ENCODE measurements at places on chromosomes 6 and 20.

- DNase-seq = no peak
Measured at GRCh38 chr6:15439410-15440025, 193.6 kb downstream of the JARID2 start.

DNA sequence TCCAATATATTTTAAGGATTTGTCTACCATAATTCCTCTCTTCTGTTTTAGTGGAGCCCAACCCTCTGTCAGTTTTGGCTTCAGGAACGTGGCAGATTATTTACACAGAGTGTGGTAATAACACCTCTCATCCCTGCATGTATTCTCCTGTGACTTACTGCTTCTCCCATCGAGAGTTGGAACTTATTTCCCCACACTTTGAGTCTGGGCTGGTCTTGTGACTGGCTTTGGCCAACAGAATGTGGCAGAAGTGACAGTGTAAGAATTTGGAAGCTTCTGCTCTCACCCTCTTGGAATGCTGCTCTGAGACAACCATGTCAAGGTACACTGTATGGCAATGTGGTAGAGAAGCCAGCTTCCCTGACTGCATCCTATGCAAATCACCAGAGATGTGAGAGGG lies 407.7 kb downstream of the EPM2A start:
- no peak for DNase-seq

DNA sequence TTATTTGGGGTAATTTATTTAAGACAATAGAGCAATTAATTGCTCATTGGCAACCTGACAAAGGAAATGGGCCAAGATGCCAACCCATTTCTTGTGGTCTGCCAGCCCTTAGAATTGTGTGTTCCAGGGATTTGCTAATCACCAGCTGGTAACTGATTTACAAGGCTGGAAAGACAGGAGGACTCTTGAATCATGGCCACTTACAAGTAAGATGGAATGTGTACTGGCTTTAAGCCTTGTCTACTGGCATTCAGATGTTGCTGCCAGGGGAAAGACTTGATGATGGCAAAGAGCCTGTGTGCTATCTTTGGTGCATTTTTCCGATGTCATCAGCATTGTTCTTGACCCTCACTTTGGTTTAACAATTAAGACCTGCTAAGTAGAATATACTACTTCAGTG lies 91.0 kb downstream of the BCKDHB start:
- no peak for DNase-seq

DNA sequence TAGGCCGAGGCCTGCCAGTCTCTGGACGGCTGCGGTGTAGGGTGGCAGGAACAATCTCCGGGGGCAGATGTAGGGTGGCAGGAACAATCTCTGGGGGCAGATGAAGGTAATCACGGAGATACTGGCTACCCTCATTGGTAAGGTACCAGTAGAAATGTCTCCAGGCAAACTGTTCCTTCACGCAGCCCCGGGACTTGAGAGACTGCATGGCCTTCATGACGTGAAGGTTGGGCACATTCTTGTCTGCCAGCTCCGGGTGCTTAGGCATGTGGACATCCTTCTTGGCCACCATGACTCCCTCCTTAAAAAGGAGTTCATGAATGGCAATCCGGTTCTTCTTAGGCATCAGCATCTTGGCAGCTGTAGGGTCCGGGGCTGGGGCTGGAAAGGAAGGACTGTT lies 6.1 kb downstream of the FAM110A start:
- no peak for DNase-seq

GRCh38 chr6:126781582-126781981 lies 336.9 kb upstream of the RSPO3 start:
- no peak for DNase-seq

GRCh38 chr6:20575125-20575524 lies 40.9 kb downstream of the CDKAL1 start:
- DNase-seq = no peak

- DNase-seq = peak; percentile 46
Measured at GRCh38 chr6:89610149-89610642, 28.4 kb downstream of the LYRM2 start.
